ENCODE measurements at places on chromosomes 12 and 14.

DNA sequence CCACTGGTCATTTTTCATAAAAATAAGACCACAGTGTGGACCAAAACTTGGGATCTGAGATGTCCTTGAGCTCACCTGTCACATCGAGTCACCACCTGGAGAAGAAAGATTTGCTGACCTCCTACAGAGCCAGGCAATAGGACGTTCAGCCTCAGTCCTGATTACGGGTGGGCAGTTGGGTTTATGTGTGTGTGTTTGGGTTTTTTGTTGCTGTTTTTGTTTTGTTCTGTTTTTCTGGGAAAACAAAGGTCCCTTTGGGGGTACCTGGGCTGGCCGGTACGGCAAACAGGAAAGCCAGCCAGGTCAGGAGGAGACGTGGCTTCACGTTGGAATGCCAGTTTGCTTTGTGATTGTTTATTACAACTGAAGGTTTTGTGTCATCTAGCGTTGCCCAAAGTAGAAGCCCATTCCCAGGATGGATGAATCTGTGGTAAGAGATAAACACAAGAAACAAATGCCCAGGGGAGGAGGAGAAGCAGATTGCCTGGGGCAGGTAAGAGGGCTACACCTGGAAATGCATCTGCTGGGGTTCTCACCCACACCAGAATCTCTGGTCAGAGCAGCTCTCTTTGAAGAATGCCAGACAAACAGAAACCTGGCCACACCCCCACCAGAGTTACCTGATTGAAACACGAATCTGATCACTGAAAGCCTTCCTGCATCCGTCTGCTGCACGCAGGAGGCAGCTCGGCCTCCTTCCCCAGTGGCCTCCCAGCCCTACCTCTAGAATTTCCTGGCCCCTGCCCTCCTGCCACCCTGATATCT is 100.1 kb upstream of the DIO3 start:
- DNase-seq: no peak

GRCh38 chr14:100612986-100613385 is 25.8 kb upstream of the BEGAIN start:
- DNase-seq: no peak

DNA sequence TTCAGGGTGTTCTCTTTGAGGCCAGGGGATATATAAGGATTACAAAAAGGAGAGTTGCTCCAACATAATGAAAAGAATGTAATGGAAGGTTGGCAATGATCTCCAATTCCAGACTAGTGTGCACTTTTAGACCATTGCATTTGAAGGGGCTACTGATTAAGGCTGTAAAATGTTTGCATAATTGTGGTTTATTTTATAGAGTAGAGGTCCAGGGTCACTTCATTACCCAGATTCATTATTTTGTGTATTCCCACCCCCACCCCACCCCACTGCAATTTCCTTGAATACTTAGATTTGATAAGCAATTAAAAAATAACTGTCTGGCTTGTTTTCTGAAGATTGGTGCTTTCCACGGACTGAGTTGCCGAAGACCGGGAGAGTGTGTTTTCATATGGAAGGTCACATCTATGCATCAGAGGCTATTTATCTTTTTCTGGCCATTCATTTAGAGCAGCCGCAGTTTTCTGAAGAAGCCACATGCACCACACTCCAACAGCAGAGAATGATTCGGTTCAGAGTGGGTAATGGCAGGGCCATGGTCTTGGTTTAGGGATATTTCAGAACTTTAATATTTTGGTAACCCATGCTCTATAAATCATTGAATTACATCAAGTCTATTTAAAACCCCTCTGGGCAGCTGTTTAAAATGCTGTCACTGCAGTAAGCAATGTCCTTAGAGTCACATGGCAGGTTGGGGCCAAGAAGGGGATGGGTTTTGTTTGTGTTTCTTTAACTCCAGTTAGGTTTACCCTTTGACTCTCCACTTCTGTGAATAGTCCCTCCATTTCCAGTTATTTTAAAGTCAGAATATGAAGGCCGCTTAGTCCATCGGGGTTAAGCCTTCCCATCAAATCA is 94.6 kb downstream of the TMEM30B start:
- DNase-seq: no peak

- no peak for DNase-seq
Measured at GRCh38 chr12:85390266-85390665, 110.2 kb downstream of the ALX1 start.

GRCh38 chr12:53074999-53075370 is 4.2 kb downstream of the SPRYD3 start:
- DNase-seq: no peak

DNA sequence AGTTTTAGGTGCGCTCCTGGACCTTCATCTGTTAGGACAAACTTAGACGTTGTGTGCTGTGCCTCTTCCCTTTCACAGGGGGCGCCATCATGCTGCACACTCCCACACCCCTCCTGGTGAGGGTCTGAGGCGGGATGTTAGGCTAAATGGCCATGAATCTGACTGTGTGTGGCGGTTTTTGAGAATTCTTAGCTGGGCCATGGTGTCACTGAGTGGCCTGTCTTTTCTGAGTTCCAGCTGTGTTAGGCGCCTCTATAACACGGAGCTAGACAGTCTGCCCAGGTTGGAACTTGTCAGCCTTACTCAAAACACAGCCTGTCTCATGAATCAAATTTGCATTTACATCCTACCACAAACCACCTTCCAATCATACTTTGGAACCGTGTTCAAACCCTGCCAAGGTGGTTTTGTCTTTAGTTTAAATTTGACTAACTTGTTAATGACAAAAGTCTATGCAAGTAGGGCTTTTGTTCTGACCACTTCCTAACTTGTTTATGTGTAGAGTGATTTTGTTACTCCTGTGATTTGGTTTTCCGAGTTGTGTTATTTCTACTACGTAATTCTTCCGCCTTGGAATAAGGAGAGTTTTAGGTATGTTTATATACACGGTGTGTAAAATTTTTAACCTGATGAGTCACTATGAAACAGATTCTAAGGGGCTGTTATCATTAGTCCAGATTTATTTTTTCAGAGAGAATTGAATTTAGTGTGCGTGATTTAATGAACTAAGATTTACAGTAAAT is 19.6 kb downstream of the ACVR1B start:
- DNase-seq: no peak

DNA sequence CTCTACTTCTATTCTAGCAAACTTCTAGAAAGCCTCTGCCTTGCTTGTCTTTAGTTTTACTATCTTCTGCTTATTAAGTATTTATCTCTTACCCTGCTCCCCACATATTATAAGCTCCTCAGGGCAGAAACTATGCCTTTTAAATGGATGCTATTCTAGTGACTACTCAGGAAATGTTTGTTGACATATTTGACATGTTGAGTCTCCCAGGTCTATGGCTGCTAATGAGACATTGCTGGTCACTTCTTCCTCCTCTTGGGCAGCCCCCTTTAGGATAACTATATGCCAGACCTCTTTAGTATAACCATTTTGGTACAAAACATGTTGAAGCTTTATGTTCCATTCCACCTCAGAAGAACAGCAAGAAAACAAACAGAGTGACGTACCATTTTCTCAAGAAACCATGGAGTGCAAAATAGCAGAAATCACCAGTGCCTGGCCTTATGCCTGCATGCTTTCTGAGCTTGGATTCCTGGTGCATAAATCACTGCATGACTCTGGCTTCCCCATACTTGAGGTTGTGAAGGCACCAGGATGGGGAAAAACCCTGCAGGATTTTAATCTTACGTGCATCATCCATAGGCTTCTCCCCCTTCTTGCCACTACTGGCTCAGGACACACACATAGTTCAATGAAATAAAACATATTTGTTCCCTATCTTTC is 202.6 kb downstream of the TMX1 start:
- DNase-seq: no peak

- no peak for DNase-seq
Measured at GRCh38 chr12:49000346-49000745, 1.2 kb upstream of the DDN start.

DNA sequence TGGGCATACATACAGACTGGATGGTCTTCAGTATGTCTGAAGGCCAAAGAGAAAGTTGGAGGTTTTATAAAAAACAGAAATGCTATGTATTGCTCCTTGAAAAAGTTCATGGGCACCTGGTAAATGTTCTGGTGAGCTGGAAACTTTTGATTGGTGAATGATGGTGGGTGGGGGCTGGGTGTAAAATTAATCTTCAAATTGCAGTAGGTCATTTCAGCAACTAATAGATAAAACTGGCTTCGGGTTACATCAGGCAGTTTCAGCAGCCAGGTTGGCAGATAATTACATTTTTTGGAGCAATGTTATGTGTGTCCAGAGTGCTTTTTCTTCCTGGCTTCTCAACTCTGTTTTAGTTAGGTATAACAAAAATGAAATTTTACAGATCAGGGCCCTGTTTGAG is 35.3 kb downstream of the SDR9C7 start:
- DNase-seq: no peak

DNA sequence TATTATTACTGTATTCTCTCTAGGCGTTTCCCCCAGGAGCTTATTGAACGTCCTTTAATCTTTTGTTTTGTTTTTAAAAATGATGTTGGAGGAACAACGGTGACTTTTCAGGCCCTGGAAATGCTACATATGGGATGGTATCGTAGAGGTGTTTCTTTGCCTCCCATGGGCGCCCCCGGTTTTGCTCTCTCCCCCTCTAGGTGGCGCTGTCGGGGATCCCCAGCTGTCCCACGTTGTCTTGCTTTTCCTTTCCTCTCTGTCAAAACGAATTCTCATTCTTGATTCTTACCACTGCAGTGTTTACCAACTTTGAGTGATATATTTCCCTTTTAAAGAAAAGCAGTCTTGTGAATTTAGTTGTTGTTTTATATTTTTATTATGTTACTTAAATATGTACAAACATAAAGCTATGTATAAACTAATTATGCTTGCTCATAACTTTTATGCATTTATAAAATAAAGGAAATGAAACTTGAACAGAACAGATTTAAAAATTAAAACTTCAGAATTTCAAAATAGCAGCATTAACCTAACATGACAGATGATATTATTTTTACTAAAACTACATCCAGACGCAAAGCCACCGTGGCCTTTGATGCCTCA is 171.9 kb downstream of the RGS6 start:
- no peak for DNase-seq

DNA sequence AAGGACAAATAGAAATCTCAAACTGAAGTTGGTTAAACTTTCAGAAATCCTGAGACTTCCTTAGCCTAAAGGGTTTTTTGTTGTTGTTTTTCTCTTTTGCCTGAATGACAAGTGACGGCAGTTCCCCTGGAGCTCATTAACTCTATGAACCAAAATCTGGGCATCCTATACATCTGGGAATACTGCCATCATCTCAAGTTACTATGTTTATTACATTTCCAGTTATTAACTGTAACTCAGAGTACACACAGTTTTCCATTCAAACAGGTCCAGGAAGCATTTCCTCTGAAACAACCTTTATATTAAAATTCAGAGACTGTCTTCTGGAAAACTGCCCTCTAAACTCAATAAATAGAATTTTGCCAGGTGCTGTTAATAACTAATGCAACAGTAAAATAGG is 55.6 kb upstream of the CDKL1 start:
- no peak for DNase-seq

GRCh38 chr14:95544588-95544987 is 9.7 kb downstream of the GLRX5 start:
- DNase-seq: no peak

- no peak for DNase-seq
Measured at GRCh38 chr14:104146651-104147345, 8.4 kb downstream of the KIF26A start.

GRCh38 chr12:50282721-50283228 is 545 bp downstream of the LIMA1 start:
- peak; percentile 13 for DNase-seq

GRCh38 chr12:11578461-11578993 is 70.9 kb upstream of the ETV6 start:
- no peak for DNase-seq
